ENCODE measurements at places on chromosomes 3 and 15. TPM values are rescaled to one million over a fixed set of nuclear protein-coding genes. Genes with fewer than 3 reads are reported as not detected.

Gene TMEM45A
- 4.8 TPM for total RNA-seq

Gene MKRN3
- total RNA-seq = 0.32 TPM

Gene PPP1R14D
- not detected for total RNA-seq

Gene SLC12A1
- not detected for total RNA-seq

Gene EPHA3
- 9.2 TPM for total RNA-seq

Gene TCTA
- total RNA-seq = 26.5 TPM

Gene ZDHHC23
- 2.9 TPM for total RNA-seq

Gene IQCF5
- total RNA-seq = not detected

Gene GOLGA8K
- total RNA-seq = 0.83 TPM

GRCh38 chr3:183156266-183156665 is 6.3 kb downstream of the LAMP3 start:
- no peak for DNase-seq

DNA sequence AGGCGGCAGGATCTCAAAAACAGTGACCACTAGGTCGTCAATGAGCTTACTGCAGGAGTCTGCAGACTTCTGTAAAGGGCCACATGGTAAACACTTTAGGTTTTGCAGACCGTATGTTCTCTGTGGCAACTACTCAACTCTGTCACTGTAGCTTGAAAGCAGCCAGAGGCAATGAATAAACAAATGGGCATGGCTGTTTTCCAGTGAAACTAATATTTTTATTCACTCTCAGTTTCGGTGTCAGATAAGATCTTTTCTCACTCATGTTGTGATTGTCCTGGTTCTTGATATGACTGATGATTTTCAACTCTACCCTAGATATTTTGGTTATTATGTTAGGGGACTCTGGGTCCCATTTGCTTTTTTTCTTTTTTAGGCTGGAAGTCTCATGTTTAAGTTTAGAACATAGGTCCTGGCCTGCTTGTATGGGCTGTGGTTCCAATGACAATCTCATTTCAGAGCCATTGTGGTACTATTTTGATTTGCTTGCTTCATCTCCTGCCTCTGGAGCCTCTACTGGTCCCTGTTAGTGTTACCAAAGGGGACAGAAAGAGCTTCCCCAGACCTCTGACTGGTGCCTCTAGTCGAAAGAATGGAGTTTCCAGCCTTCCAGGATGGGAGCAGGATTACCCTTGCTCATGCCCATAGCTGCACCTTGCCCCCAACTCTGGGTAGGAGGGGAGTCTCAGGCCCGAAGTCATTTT is 222.0 kb downstream of the STT3B start:
- no peak for DNase-seq

- DNase-seq = no peak
Measured at GRCh38 chr3:114879059-114880031, 267.7 kb downstream of the ZBTB20 start.

GRCh38 chr3:37028329-37028728 is 35.0 kb downstream of the MLH1 start:
- no peak for DNase-seq

DNA sequence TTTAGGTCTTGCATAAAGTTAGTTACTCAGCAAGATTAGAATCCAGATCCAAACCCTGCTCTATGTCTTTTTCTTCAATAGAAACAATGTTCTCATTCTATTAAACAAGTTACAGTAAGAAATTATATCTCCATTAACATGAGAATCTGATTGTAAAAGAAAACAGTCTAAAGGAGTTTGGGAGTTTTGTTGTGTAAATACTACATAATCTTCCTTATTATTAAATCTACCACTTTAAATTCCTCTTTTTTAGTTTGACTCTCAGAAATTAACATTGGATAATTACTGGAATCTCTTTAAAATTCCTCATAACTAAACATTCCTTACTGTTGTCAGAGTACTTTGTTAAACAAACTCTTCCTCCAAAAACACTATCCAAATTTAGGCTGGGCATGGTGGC is 1.7 kb upstream of the GOLIM4 start:
- no peak for DNase-seq

DNA sequence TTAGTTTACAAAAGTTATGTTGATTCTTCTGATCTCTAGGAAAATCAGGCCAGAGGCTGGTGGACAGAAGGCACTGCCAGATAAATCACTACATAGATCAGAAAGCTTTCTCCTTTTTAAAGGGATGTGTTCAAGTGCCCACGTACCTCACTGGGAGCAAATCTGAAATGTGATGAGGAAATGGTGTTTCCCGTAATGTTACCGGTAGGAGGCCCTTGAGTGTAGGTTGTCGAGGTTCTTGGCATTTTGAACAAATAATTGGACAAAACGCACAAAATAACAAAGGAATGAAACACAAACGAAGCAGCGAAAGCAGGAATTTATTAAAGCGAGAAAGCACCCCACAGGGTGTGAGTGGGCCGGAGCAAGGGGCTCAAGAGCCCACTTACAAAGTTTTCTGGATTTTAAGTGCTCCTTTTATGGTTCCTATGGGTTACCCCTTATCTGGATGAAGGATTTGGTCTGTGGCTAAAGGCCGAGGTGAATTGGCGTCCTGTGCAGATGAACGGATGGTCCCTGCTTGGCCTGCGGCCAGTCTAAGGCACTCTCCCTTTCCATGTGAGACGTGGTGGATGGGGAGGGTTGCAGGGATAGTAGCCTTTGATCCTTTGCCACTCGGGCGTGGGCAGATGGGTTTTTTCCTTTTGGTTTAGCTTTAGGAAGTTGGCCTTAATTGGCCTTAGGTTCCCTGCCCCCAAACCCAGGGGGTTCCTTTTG is 1.0 kb downstream of the SNX1 start:
- DNase-seq = no peak

GRCh38 chr15:76239786-76240185 is 71.5 kb downstream of the ETFA start:
- DNase-seq = no peak

DNA sequence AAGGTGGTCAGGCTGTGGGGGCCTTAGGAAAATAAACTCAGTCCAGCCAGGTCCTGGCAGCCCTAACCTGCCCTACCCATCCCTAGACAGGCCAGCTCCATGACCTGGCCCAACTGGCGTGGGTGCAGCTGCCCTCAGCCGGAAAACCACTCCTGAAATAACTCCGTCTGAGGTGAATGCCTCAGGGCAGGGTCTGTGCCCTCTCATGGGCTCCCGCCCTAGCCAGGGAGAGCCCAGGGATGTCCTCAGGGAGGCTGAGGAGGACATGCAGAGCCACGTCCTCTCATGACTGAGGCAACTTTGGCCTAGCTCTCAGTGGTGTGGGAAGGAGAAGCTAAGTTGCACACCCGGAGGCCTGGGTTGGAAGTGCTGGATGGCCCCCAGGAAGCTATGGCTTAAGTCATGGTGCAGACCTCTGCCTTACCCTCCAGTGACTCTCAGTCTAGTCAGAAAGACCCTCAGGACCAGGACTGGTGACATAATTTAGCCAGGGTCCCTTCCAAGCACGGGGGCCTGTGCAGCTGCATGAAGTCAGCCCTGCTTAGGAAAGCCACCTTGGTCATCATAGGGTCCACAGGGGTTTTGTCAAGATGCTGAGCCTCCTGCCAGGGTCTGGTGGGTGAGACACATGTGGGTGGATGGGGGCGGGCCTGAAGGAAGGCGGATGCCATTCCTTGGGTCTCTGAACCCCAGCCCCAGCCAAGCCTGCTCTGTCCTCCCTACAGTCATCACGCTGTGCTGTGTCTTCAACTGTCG is 7.4 kb downstream of the TMIE start:
- peak; percentile 61 for DNase-seq

DNA sequence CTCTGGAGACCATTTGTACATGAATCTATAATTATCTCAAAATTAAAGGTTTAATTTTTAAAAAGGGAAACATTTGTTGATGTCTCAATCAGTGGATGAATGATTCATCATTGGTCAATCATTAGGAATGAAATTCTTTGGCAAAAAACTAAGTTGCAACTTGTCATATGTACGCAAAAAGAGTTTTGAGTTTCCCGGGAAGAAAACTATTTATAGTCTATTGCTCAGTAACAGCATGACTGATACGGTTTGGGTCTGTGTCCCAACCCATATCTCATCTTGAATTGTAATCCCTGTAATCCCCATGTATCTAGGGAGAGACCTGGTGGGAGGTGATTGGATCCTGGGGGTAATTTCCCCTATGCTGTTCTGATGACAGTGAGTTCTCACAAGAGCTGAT is 765.8 kb upstream of the ROBO1 start:
- DNase-seq = no peak

- no peak for DNase-seq
Measured at GRCh38 chr3:78870484-78870883, 897.3 kb downstream of the ROBO1 start.

- no peak for DNase-seq
Measured at GRCh38 chr15:101426761-101427333, 62.7 kb downstream of the PCSK6 start.

DNA sequence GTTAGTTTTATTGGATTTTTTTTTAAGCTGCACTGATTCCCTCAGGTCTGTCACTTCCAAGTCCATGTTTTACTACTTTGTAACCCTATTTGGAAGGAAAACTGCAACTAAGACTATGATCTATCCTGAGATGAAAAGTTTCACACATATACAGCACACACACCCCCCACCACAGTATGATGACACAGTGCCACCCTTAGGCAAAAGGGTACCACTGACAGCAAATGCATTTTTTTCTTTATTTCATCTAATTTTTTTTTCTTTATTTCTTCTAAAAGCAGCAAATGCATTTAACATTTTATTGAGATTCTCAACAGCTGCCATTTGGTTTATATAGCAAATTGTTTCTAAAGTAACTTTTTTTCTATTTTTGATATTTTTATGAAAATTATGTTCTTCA is 21.2 kb downstream of the NGRN start:
- no peak for DNase-seq

- DNase-seq = no peak
Measured at GRCh38 chr15:68512598-68512997, 66.2 kb upstream of the CORO2B start.

DNA sequence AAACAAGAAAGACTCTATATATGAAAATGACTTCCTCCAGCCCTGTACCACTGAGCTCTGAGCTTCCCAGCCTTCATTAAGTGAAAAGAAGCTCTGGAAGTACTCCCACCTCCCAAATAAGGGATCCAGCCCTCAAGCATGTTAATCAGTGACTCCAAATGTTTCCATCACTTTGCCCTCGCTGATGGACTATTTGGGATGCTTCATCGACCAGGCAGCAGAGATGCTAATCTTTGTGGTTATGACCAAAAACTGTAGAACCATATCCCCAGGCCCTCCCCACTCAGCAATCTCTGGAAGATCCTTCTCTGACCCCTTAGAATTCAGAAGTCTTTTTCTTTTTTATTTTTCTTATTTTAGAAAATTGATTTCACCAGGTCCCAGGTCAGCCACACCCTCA is 2.3 kb upstream of the CTDSPL start:
- DNase-seq = no peak

DNA sequence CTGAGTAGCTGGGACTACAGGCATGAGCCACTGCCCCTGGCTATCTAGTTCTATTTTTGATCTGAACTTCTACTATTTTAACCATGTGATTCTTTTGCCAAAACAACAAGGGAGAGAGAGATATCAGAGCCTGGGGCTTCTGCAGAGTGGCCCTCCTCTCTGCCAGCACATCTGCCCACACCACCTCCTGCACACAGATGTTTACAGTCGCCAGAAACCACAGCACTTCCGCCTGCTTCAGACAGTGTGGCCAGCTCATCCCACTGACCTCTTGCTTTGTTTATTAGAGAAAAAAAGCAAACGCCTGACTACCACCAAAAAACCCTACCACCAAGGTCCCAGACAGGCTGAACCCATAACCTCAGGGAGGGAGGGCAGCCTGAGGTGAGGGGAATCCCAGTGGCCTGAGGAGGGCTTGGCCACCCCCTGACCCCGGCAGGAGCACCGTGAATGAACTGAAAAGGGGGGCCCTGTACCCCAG is 85.9 kb upstream of the ABHD2 start:
- no peak for DNase-seq

GRCh38 chr15:75455982-75456531 is 4.6 kb upstream of the SIN3A start:
- no peak for DNase-seq

DNA sequence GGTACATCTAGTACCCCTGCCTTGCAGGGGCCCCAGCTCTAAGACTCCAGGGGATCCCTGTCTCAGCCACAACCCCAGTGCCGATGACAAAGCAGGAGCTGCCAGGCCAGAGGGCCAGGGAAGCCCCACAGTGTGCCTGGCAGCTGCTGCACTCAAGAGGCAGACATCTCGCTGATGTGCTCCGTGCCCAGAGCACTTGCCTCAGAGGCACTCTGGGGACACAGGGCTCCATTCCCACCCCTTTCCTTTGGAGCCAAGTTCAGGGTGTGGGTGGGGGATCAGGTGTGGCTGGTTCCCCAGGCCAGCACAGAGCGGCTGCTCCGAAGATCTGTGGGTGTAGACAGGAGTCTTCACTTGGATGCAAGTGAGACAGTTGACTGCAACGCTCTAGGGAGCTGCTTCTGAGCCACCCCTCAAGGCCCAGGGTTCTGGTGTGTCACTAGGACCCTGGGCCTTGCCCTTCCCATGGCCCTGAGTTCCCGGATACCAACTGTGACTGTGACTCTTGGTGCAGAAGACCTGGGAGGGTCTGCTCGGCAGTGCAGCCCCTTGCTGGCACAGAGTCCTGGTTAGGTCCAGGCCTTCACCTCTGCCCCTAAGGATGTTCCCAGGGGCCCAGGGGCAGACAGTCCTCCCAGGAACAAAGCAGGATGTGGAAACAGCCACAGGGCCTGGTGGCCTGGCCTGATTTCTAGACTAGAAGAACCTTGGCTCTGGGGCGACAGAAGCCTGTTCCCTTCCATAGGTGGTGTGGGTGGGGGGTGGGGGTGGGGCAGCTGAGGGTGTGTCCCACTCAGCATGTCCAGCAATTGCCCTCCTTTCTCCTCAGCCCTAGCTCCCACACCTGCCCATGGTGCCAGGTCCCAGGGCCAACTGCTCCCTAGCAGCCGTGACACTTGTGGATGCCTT is 2.5 kb downstream of the NT5DC2 start:
- DNase-seq = peak; percentile 77

Data from cardiac septum (tissue), 1 donor.